Kasumi-1 (cell line): ENCODE measurements at places on chromosomes 7 and 10.

GRCh38 chr7:104327938-104328295 is 486 bp upstream of the LHFPL3 start:
- DNase-seq: no peak

- no peak for DNase-seq
Observed at GRCh38 chr7:28774261-28774988, 183.7 kb downstream of the TRIL start.

DNA sequence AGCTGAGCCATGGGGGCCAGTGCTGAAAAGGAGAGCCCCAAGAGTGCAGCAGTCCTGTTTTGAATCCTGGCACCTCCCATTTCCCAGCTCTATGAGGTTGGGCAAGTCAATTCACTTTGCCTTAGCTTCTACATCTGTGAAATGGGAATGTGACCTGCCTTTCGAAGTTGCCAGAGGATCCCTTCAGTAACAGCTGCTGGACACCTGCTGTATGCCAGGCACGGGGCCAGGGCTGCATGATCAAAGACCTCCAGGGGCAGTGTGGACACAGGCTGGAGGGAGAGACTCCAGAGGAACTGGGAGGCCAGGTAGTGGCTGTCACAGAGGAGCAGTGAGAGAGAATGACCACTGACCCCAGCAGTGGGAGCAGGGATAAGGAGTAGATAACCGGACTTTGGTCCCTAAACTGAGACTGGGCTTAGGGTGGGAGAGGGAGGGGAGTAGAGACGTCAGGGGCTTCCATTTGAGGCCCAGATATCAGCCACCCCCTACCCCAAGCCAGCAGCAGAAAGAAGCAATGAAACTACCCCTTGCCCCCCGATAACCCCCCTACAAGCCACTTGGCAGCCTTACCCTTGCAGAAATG is 45.2 kb downstream of the SRRM3 start:
- no peak for DNase-seq

DNA sequence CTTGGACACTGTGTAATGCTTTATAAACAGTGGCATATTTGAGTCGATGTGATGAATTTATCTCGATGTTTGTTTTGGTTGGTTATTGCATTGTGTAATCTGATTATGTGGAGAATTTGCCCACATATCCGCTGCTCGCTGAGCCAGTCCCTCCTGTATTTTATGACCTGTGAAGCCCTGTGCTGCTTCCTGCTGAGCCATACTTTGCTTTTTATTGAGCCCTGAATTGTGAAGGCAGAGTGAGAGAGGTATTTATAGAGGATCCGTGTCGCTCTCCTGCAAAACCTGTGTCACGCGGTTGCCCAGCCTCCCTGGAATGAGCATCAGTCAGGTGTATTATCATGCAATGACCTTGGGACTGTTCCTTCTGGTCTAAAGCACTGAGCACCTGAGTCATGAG is 253.7 kb downstream of the ARHGAP21 start:
- no peak for DNase-seq

DNA sequence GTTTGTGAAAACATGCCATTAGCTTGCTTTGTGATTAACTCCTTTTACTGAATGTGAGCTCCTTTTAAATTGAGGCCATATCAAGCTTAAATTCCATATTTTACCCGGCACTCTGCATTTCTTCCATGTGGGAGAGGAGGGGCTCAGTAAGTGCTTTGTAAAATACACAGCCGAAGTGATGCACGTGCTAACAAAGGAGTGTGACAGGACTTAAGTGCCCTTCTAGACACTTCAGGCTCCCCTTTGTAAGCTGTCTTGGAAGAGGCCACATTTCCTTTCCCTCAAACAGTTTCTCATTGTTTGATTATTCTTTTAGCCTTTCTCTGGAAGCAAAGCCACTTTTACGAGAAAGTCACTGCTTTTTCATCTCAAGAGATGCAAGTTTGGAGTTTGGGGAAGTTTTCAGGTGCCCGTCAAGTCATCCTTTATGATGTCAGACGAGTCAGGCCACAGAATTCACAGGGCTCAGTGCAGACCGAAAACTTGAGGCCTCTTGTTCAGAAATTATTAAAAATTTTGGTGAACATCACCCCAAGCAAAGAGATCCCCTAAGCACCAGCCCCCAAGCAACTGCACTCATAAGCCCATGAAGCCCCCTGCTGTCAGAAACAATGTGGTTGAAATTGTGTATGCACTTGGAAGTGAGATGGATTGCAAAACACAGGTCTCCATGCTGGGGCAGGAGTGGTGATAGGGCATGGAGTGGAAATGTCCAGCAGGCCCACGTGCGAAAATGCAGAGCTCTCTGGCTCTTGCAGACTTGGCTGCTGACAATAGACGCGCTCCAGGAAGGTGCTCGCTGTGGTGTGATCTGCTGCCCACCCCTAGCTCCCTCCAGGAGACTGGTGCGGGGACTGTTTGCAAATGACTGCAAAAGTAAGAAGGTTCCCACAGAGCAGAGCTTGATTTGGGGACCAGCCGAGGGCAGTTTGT is 11.5 kb downstream of the IKZF1 start:
- no peak for DNase-seq

GRCh38 chr7:70132226-70132851 is 534.1 kb downstream of the AUTS2 start:
- no peak for DNase-seq

DNA sequence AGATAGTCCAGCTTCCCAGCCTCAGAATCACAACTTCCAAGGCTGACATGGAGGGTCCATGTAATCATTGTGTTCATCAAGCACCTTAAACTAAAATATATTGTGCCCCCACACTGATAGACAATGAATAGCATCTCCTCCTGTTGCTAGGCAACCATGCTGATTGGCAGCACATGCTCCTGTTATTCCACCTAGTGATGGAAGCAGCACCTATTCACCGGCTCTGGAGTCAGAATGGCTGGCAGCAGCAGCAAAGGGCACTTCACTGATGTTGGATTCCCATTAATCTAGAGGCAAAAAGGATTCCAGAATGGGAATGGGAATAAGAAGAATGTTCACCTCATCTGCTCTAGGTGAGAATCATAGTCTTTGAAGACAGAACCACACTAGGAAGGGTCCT is 55.0 kb downstream of the RELN start:
- no peak for DNase-seq

DNA sequence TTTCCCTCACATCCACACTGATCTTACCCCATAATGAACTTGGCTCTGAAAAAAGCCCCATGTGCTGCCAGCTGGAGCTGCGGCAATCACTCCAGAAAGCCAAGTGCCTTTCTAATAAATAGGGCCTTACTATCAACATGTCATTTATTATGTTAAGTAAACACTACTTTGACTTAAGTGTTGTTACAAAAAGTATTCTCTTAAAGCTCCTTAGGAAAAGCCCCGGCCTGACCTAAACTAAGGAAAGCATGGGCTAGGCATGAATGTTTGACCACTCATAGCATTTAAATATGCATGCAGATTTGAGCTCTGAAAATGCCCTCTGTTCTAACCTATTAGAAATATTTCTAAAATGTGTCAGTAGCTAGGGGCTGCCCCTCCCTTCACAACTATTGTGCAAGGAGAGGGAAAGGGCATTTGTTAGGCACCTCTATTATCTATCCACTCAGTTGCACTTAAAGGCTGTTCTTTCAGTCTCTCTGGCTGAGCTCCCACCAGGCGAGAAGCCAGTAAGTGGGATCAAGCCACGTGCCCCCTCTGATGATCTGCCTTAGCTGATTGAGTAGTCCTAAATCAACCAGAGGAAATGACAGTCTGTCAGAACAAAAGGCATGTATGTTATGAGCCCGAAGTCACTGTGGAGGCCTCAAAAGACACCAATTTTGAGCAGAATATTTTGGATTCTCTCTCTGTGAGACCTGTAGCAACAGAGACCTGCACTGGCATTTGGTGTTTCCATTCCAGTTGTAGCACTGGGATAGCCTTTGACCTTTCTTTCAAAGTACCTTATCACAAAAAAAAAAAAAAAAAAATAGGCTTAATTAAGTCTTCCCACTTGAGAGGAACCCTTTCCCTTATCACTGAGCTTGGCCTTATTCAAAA is 77.1 kb downstream of the ITGB8 start:
- no peak for DNase-seq

GRCh38 chr7:151454932-151455530 is 15.1 kb upstream of the CRYGN start:
- DNase-seq: no peak

DNA sequence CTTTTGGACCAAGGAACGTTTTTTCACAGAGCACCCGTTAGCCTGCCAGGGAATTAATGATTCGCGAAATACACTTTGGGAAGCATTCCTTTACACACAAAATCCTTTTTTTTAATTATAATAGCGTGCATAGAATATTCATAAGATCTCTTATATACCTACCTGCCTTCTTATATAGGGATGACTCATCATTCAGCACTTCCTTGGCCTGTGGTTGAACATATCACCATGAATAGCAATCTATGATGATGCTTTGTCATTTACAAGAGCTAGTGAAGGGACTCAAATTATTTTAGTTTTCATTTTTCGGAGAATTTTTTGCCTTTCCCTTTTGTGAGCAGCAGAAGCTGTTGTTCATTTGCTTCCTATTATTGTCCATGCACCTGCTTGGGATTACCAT is 97.0 kb downstream of the CDH23 start:
- no peak for DNase-seq
